ENCODE measurements at places on chromosomes 7 and 10.

DNA sequence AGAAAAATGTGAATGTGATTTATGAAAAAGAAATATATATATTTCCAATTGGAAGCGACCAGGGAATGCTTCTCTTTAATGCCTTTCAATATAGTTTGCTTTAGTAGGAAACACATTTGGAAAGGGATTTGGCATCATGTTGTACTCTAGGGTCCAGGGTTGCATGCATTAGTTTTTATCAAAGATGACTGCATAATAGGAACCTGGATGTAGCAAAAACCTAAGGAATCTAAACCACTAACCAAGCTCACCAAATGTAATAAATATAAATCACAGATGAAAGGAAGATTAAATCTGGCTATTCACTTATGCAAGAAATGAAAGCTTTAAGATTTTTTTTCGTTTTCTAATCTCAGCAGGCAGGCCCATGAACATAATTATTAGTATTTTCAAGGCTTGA is 120.0 kb downstream of the ATXN7L1 start:
- DNase-seq: no peak

- no peak for DNase-seq
These were observed 187.4 kb downstream of the RNLS start for GRCh38 chr10:88395677-88396076.

DNA sequence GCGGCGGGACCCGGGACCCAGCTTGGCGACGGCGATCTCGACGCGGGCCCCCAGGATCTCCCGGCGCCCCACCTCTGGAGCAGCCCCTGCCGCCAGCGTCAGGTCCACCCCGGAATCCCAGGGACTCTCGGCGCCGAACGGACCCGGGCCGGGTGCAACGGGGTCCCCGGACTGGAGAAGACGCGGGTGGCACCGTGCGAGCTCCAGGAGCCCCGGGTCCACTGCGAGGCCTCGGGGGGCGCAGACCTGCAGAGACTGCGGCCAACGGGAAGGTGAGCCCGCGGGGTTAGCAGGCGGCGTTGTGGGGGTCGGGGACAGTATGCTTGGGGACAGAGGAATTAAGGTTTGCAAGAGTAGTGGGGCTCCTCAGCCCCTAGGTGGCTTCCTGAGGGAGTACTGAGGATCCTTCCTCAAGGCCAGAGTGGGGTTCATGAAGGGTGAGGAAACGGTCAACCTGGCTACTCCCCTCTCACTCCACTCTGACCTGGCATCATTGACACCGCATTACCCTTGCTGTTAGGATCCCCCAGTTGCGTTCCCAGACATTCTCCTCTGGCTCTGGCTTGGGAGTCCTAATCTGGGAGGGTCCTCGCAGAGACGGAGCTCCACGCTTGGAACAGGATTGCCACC is 353 bp downstream of the EPHB6 start:
- DNase-seq: no peak

DNA sequence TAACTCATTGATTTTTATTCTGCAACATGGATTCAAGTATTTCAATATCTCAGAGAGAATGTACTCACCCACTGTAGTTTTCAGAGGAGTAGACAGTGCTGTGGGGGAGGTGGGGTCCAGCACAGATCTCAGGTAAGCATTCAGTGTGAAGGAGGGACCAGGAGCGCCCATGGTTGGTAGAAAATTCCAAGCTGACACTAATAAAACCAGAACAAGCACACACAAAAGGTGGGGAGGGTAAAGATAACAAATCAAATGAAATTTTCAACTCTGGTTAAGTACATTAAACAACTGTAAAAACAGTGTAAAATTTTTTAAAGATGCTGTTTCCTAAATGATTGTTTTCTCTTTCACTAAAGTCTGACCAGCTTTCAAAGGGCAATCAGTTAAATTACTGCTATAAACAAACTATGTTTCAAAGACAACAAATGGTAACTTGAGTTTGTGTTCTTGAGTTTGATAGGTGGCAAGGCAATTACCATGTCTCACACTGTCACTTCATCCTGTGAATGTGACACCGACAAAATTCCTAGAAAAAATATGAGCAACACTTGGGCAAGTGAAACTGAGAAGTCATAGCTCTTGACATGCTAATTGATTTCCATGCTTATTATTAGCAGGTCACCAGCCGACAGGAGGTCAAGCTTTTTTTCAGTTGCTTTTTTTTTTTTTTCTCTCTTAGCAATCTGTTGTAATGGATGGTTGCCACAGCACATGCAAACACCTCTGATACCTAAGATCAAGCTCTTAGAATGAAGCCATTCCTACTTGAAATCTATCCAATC is 205.8 kb upstream of the SLC26A5 start:
- no peak for DNase-seq

GRCh38 chr10:324593-324992 is 189.3 kb downstream of the ZMYND11 start:
- DNase-seq: no peak

- DNase-seq: peak; percentile 6
These were observed 1.1 kb downstream of the TRIM8 start for GRCh38 chr10:102645388-102645740.

GRCh38 chr7:109318136-109318535 is 748.5 kb downstream of the DNAJB9 start:
- DNase-seq: no peak

- DNase-seq: no peak
These were observed 3.5 kb downstream of the DLX5 start for GRCh38 chr7:97020996-97021746.

DNA sequence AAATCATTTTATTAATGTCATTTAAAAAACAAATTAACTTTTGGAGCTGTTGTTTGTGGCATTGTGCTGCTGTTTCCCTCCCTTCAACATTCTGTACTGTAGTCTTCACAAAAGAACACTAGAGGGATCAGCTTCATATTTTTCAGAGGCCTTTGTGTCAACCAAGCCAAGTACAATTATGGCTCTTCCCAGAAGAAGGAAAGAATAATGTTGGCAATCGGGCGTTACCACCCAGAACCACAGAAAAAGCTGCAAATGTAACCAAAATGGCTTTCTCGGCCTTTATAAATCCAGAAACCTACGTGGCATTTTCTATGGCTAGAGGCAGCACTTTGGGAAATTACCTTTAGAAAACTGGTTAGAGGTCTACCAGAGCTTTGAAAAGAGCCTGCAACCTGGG is 98.8 kb upstream of the COL1A2 start:
- peak; percentile 35 for DNase-seq

DNA sequence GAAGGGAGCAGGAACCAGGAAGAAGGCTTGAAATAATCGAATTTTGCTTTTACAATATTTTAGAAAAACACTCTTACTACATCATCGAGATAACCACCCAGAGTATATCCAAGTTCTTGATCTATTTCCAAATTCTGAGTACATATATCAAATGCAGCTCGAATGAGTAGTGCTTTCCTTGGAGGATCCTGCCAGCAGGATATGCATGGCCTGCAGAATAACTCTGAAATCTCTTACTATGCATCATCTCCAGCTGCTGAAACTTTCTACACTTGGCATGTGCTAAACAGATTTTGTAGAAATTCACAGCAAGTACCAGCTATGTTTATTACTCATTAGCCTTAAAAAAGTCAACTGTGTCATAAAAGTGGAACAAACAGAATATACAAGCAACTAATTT is 44.0 kb upstream of the ANK3 start:
- DNase-seq: no peak

- no peak for DNase-seq
These were observed 17.8 kb upstream of the WDR11 start for GRCh38 chr10:120833222-120833928.

DNA sequence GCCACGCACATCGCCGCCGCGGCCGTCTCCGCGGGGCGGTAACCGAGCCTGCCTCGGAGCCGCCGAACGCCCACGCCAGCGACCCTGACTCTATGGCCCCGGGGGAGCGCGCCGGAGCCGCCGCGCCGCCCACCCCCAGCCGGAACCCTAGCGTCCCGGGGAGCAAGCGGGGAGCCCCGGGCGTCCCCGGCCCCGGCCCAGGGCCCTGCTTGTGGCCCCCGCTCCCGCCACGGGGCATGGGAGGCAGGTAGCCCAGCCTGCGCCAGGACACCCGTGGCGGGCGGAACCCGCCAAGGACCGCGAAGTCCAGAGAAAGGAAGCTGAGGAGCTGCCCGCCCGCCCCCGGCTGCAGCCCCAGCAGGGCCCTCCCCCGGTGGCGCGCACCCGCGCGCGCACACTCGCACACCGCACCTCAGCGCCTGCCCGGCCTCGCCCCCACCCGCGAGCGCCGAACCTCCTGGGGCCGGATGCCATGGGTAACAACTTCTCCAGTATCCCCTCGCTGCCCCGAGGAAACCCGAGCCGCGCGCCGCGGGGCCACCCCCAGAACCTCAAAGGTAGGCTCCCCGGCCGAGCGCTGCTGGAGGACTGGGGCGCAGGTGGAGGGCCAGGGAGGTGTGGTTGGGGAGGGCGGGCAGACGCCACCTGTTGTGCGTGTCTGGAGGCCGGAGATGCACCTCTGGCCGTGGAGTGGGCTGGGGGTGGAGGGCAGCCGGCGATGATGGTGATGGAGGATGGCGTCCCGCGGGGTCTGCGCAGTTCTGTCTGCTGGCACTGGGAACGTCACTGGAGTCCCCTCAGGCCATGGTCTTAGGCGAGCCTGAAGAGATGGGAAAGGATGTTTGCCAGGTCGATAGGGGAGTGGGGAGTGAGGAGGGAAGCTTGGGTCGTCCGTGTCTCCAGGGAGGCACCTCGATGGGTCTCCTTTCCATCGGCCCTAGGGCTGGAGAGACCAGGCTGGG is 692 bp downstream of the NEURL1 start:
- no peak for DNase-seq

GRCh38 chr7:908159-908581 is 31.8 kb downstream of the GET4 start:
- DNase-seq: no peak

- DNase-seq: no peak
These were observed 557 bp downstream of the CYTH3 start for GRCh38 chr7:6271694-6272440.

- DNase-seq: no peak
These were observed 173.0 kb upstream of the RHEB start for GRCh38 chr7:151692721-151693120.

- peak; percentile 20 for DNase-seq
These were observed 24.7 kb downstream of the ADK start for GRCh38 chr10:74175510-74176379.

DNA sequence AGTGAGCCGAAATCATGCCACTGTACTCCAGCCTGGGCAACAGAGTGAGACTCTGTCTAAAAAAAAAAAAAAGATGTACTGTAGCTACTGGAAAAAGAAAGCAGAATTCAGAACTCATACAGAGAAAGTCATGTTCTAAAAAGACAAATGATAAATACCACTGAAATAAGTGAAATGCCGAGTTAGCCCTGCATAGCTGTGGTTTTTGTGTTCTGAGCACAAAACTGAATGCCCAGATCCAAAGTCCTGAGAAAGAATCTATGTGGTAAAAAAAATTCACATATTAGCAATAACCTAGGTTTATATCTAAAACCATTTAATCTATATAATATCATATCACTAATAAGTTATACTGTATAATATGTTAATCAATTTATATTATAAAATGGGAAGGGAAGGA is 29.3 kb upstream of the HECW1 start:
- no peak for DNase-seq

DNA sequence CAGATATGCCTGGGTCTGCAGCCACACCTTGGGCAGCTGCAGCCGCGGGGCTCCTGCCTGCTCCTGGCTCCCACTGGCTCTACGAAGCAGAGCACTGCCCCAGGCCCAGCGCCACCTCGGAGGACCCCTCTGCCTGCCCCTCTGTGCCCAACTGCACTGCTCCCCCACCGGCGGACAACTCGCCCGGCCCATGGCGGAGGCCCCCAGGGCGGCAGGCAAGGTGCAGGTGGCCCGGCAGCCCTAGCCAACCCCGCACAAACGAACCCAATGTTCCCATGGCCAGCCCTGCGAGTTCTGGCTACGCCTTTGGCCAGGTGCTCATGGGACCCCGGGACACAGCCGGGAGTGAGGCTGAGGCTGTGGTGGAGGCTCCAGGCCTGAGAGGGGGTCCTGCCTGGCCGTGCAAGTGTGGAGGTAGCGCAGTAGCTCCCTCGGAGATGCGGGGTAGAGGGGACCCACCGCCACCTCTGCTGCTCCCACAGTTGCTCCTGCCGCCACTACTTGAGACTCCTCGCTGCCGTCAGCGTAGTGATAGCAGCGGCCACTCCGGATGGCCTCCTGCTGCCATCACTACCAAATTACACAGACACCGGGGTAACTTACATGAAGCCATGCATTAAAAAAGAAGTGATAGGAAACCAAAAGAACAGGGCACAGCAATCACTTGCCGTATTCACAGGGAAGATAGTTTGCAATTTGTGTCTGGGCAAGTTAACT is 97.3 kb upstream of the SP4 start:
- no peak for DNase-seq

GRCh38 chr10:60896033-60896432 is 48.0 kb downstream of the RHOBTB1 start:
- no peak for DNase-seq

DNA sequence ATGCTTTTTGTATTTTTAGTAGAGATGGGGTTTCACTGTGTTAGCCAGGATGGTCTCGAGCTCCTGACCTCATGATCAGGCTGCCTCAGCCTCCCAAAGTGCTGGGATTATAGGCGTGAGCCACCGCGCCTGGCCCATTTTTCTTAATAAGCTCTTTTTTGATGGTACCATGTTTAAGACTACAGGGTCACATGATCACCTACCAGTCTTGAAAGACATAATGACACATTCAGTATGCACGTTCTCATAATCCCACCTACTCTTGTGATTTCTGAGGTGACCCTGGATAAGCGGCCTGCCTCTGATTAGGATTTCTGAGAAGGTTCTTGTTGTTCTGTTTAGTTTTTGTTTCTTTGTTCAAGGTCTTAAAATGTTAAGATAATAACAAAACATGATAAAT is 43.7 kb upstream of the PLXNA4 start:
- DNase-seq: no peak

DNA sequence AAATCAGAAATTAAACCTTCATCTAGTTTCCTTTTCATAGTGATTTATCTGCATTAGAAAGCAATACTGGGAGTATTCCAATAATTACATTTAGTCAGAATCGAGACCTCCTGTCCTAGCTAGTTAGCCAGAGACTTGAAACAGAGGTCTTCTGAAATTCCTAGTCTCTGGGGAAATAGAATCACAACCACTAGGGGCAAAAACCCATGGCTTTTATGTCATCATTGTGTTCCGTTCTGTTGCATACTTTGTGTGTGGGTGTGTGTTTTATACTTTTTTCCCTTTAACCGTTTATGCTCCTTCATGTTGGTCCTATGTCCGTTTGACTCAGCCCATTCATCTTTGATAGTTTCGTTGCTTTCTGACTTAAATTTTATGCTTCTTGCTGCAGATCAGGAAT is 79.8 kb downstream of the RALA start:
- no peak for DNase-seq

DNA sequence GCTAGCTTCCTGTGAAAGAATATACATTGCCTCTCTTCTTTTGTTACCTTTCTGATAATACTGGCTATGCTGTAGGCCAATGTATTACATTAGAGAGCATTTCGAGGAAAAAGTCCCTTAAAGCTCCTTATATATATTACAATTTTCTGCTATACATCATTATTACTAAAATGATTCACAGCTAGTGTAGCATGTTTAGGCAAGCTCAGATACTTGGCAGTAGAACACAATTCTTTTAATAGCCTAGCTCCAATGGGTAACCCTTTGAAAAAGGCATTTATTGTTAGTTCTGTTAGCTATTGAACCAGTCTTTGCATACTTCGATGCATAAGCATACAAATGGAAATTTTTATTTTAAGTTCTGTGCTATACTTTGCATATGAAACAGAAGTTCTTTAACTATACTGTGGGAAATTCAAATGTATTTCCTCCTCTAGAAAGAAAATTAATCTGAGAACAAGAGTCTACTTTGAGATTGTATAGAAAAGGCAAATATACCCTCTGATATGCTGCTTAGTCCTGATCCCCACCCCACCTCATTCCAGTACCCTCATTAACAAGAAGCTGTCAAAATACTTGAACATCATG is 55.6 kb upstream of the SKAP2 start:
- no peak for DNase-seq
